ENCODE measurements at places on chromosomes 5 and 9.
A peak's percentile ranks its signal among the peaks of the same experiment; 100 is the strongest.

GRCh38 chr5:172717481-172718195 is 53.4 kb downstream of the DUSP1 start:
- no peak for DNase-seq

- no peak for DNase-seq
Measured at GRCh38 chr9:19936598-19936997, 147.8 kb upstream of the SLC24A2 start.

- no peak for DNase-seq
Measured at GRCh38 chr5:87151547-87151946, 116.1 kb upstream of the RASA1 start.

GRCh38 chr9:81687521-81688261 is 1.7 kb downstream of the TLE1 start:
- no peak for DNase-seq

- DNase-seq = no peak
Measured at GRCh38 chr5:141504216-141504615, 15.3 kb downstream of the PCDHGC5 start.

DNA sequence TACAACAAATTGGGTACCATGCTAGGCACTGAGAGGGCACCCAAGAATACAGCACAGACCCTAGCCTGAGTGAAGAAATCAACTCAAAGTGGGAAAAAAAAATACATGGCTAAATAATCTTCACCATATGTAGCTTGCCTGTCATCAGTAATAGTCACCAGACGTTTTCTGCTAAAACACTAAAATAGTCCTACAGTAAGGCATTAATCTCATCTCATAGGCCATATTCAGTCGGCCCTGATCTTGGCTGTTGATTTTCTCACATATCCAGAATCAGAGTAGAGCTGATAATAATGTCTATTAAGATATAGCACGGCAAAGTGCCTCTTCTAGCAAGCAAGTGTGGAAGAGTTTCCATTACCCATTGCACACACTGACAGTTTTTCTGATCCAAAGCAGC is 322.1 kb upstream of the SLC30A5 start:
- no peak for DNase-seq

DNA sequence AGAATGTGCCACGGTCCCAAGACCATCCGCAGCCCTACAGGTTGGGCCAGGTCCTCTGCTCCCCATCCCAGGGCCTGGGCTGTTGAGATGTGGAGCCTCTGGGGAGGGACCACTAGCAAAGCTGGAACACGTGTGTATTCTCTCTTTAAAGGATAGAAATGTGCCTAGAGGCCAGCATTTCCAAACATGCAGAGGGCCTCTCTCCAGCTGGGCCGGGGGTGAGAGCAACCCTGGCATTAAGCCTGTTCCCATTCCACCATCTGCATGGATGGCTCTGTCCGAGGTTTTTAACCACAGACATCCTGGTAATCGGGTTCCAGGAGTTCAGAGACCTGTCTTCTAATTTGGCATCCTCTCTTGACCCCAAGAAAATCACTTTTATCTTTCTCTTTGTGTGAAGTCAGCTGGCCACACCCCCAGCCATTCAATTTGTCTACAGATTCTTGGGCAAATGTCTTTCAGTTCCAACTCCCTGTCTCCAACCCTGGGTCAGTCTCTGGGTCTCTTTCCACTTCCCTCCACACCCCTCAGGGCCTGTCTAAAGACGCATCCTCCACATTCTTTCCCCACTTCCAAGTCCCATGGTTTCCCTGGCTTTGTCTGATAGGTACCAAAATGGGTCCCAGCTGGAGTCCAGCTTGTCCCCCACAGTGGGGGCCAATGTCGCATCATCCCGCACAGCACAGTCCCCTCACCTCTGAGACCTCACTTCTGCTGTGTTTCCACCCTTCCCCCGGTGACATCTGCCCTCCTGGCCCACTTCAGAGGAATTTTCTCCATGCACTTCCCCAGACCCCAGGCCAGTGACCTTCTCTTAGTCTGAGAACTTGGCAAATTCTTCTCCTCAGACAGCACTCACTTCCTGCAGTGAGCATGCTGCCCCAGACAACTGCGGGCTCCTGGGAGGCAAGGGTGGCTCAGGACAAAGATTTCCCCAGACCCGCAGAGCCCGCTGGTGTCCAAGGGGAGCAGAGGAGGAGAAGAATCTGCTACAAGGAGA is 56.8 kb downstream of the PTPDC1 start:
- no peak for DNase-seq

GRCh38 chr5:98514215-98514614 is 259.2 kb upstream of the RGMB start:
- DNase-seq = no peak

DNA sequence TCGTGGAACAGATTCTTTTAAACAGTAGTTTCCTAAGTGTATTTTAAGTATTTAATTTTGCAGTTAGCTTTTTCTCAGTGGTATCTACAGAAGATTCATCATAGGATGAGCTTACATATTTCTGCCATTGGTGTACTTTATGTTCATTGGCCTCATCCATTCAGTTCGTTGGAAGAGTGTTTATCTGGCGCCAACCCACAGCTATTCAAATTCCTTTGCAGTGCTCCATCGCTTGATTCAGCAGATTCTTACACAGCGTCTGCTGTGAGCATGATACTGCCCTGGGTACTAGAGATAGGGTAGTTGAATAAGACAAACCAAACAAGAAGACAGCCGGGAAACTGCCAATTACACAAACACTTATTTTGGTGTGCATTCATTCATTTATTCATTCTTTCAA is 55.1 kb downstream of the NUP214 start:
- no peak for DNase-seq

GRCh38 chr5:92863666-92864065 is 717.4 kb downstream of the NR2F1-AS1 start:
- DNase-seq = no peak

- DNase-seq = no peak
Measured at GRCh38 chr5:174292348-174292747, 246.8 kb downstream of the NSG2 start.

DNA sequence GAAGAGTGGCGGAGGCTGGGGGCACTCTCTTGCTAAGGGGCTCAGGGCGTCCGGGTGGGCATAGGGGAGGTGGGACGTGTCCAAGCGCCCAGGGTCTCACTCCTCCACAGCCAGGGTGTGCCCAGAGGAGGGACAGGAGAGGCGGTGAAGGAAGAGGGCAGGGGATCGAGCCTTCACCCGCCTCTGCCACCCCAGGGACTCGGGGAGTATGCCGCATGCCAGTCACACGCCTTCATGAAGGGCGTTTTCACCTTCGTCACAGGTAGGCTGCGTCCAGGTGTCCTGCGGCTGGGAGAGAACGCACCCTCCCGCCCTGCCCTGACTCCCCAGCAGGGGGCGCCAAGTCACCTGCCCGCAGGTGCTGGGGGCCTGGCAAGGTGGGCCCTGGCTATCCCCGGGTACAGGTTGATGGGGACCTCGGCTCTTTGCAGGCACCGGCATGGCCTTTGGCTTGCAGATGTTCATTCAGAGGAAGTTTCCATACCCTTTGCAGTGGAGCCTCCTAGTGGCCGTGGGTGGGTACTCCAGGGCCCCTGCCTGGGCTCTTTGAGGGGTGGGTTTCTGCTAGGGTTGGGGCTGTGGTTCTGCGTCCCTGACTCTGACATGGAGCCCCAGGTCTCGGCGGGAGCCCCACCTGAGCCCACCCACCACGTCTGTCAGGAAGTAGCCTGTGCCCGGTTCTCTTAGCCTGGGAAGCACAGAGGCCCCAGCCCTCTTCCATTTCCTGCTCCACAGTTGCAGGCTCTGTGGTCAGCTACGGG is 552 bp downstream of the TMEM141 start:
- peak; percentile 53 for DNase-seq

DNA sequence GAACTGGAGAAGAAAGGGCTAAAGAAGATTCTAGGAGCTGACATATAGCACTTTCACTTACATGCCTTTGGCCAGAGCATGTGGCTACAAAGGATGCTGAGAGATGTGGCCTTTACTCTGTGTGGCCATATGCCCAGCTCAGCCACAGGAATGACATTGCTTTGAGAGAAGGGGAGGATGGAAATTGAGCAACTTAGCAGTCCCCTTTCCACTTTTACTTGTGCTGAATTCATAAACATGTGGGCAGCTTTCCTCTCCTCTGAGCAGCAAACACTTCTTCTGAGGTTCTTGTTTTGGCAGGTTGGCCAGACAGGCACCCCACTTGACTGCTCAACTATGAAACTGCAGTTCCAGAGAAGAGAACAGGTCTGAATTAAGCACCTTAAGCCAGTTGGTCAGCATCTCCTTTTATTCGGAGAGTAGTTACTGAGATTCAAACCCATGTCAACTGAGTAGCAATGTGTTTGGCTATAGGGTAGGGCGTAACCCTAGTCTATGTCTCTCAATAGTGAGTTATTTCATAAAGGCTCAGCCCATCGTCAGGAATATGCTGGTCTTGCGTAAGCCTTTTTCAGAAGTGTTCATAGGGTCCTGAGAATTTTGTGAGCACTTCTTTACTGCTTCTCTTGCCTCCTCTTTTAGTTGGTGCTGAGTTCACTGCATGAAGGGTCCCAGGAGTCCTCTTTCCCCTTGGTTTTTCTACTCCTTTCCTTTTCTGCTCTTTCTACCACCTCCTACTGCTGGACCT is 134.5 kb downstream of the PALM2AKAP2 start:
- no peak for DNase-seq

DNA sequence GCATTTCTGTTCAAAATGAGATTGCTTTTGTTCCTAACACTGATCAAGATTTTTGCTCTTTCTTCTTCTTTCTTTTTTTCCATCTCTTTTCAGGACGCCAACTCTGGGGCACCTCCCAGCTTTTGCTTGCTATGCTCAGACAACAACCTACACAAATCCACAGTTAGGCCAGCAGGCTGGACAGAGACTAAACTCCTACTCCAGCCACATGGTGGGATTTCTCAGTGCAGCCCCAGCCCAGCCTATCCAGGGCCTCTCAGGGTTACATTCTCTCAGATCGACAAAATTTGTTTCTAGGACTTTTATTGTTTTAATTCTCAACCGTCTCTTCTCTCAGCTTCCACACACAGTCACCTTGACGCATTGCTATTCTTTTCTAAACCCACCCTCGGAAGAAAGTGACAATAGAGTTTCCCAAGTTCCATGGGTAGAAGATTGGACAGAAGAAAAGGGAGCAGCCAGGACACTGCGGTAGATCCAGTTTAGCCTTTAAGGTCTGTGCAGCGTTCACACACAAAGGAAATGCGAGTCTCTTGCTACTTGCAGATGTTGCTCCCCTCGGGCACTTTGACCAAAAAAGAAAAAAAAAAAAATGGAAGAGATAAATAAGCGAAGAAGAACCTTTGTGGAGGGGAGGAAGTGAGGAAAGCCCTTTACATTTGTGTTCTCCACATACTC is 588.6 kb upstream of the GRAMD2B start:
- no peak for DNase-seq

All from activated T-helper 1 cell treated with anti-CD3 and anti-CD28 coated beads, Interleukin-2, amount 50 U/mL, for 16 hours (primary cell).